Subcutaneous preadipocyte (primary cell): ENCODE measurements at places on chromosomes 13 and 19. TPM values are rescaled to one million over a fixed set of nuclear protein-coding genes. Genes with fewer than 3 reads are reported as not detected.

Gene NEK5
- under 0.01 and 0.37 TPM in 2 replicates for total RNA-seq

Gene LIPE
- total RNA-seq: 4.0 and 15.6 TPM in 2 replicates

Gene FRY
- 2.5 and 5.5 TPM in 2 replicates for total RNA-seq

Gene ZNF442
- total RNA-seq: 1.4 and 1.8 TPM in 2 replicates

Gene NMRK2
- total RNA-seq: not detected in 2 replicates

Gene CDX2
- not detected in 2 replicates for total RNA-seq

Gene CYP4F11
- total RNA-seq: not detected in 2 replicates

Gene RTBDN
- total RNA-seq: not detected in 2 replicates

Gene ZNF98
- 0.20 and 0.37 TPM in 2 replicates for total RNA-seq

Gene SLC6A16
- total RNA-seq: under 0.01 TPM in 1 of 2 replicates, not detected in the other

Gene TINCR
- total RNA-seq: under 0.01 TPM in 1 of 2 replicates, not detected in the other

Gene ZNF790
- 4.1 and 5.5 TPM in 2 replicates for total RNA-seq

Gene FUT1
- total RNA-seq: 0.20 TPM in 1 of 2 replicates, not detected in the other

Gene HCST
- 0.37 and 0.59 TPM in 2 replicates for total RNA-seq

Gene AP2A1
- 131 and 140 TPM in 2 replicates for total RNA-seq

Gene ZNF540
- 0.20 TPM in 1 of 2 replicates, not detected in the other for total RNA-seq

Gene LILRB5
- not detected in 2 replicates for total RNA-seq

Gene TNNI3
- total RNA-seq: 0.37 TPM in 1 of 2 replicates, not detected in the other

Gene CFAP97D2
- not detected in 2 replicates for total RNA-seq

Gene PCDH9
- 3.7 and 6.5 TPM in 2 replicates for total RNA-seq

Gene FBXO17
- 24.3 and 30.7 TPM in 2 replicates for total RNA-seq

Gene CLEC17A
- total RNA-seq: under 0.01 TPM in 1 of 2 replicates, not detected in the other

Gene UBE2L5
- total RNA-seq: not detected in 2 replicates

Gene EML2
- total RNA-seq: 12.5 and 25.2 TPM in 2 replicates

Gene PRX
- total RNA-seq: 0.98 and 1.5 TPM in 2 replicates

Gene ANKRD24
- 0.20 and 0.37 TPM in 2 replicates for total RNA-seq

Gene SLC7A9
- total RNA-seq: 0.20 and 0.37 TPM in 2 replicates

Gene CEACAM19
- 1.1 and 1.4 TPM in 2 replicates for total RNA-seq

Gene GPR4
- total RNA-seq: under 0.01 TPM in 1 of 2 replicates, not detected in the other

Gene ZNF563
- 2.0 and 2.2 TPM in 2 replicates for total RNA-seq

Gene GNG7
- total RNA-seq: under 0.01 TPM in 2 replicates

Gene IL11
- 0.37 and 1.6 TPM in 2 replicates for total RNA-seq

Gene SYDE1
- total RNA-seq: 23.5 and 30.1 TPM in 2 replicates

Gene FTL
- total RNA-seq: 2,886 and 3,269 TPM in 2 replicates

Gene CLEC4G
- not detected in 2 replicates for total RNA-seq

Gene LSR
- 0.73 and 0.98 TPM in 2 replicates for total RNA-seq

Gene FFAR1
- total RNA-seq: not detected in 2 replicates

Gene VSTM1
- total RNA-seq: not detected in 2 replicates

Gene ZNF575
- 0.20 and 0.37 TPM in 2 replicates for total RNA-seq

Gene OXGR1
- not detected in 2 replicates for total RNA-seq

Gene IFI30
- total RNA-seq: 29.1 and 30.9 TPM in 2 replicates

Gene SPRED3
- 2.9 and 4.3 TPM in 2 replicates for total RNA-seq

Gene IQCN
- total RNA-seq: 0.39 and 0.73 TPM in 2 replicates

Gene DLL3
- total RNA-seq: 0.37 and 0.39 TPM in 2 replicates

Gene ZNF541
- total RNA-seq: under 0.01 TPM in 2 replicates
